Left lobe of liver (tissue), 2 donors: ENCODE measurements at places on chromosomes 2 and 18.

DNA sequence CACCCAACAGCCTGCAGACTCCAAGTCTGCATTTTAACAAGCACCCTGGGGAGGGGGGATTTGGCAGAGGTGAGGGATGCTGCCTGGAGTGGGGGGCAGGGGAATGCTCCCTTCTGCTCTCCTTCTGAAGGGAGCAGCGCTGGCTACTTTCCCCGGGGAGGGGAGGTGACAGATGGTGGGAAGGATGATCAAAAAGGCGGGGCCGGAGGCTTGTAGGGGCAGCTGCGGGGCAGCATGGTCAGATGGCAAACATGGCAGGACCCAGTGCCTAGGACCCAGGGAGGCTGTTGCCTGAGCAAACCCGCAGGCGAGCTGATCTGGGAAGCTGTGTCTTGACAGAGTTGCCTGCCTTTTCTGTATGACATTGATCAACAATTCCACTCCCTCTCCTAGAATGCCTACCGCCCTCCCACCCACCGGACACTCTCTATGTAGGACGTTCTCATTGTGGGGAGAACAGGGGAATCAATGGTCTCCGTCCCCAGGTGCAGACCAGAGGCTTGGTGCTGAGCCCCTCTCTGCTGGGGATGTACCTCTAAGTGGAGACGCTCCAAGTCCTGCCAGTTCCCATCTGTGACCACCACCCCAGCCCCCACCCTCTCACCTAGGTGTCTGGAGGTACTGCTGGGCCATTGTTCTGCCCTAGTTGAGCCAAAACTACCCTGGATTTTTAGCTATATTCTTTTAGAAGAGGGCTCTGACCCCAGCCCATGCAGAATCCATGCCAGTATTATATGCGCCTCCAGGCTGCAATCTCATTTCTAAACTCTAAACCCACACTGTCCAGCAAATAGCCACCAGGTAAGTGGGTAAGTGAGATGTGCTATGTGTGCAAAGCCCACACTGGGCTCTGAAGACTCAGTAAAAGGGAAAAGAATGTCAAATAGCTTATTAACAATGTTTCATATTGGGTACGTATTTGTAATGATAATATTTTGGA, 89.7 kb upstream of the SEC11C start:
- DNase-seq, result no peak

DNA sequence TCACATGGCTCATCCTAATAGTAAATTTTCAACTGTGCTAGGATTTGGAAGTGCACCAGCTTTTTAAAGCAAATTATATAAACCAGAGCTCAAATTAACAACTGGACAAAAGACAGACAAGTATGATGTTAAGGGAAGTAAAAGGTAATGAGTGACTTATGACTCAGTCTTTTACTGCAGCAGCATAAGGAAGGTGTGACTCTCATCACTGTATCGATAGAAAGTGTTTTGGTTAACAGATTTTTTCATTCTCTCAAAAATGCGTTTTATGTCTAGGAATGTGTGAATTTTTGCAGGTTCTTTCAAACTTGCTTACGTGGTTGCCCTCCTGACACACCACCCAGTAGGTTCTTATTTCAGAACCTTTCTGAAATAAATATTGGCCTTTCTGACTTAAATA, 244.2 kb upstream of the BOD1L2 start:
- DNase-seq, result no peak

DNA sequence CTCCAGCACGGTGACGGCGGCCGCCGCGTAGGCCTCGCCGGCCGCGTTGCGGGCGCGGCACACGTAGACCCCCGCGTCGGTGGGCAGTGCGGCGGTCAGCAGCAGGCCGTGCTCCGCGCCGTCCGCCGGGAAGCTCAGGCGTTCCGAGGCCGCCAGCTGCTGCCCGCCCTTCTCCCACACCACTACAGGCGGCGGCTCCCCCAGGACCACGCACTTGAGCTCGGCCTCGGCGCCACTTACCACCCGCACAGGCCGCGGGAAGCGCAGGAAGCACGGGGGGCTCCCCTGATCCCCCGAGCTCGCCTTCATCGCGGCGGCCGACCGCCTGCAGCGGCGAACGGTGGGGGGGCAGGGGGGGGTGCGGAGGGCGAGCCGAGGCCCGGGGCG, 422 bp downstream of the OBSL1 start:
- no peak for DNase-seq

DNA sequence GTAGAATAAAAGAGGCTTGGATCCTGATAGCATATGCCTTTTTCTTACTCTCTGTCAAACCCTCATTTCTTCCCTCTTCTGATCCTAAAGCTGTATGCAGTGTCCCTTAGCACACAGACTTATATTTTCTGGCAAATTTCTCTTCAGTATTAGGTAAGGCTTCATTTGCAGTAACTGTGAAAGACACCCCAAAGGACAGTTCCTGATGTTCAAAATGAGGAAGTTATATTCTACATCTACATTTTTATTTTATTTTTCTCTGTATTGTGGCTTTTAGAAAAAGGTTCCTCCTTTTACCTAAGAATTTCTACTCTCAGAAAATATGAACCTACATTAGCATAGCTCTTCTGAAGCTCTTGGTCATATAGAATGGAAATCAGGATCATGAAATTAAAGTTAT, 261.7 kb downstream of the PDE11A start:
- no peak for DNase-seq

DNA sequence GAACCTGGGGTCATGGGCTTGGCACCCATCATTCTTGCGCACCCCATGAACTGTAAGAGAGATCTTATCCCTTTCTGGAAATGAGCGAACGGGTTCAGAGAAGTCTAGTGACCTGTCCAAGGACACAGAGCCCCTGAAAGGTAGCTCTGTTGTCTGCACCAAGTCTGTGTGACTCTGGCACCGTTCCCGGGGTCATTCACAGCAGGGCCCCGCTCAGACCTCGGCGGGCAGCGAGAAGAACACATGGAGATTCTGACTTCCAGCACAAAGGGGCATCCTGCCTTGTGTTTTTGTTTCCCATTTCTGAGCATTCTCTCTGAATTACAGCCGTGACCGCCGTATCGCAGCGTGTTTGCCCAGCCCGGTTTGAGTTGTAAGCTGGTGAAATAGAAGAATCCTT, 231.7 kb downstream of the KLHL29 start:
- DNase-seq, result no peak

DNA sequence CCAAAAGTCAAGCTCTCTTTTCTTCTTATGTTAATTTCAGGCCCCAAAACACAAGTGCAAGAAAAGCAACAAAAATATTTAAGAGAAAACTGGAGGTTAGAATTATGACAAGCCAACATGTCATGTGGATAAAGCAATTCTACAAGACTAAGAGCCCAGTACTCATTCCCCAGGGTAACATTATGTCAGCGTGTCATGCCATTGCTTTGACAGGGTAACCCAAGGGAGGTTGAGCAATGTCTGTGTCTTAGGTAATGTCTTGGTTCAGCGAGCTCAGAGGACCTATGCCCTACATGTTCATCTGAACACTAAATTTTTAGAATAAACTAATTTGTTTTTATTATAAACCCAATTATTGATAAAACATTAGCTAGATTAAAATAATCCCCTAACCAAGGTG, 173.2 kb upstream of the ZNF804A start:
- no peak for DNase-seq

DNA sequence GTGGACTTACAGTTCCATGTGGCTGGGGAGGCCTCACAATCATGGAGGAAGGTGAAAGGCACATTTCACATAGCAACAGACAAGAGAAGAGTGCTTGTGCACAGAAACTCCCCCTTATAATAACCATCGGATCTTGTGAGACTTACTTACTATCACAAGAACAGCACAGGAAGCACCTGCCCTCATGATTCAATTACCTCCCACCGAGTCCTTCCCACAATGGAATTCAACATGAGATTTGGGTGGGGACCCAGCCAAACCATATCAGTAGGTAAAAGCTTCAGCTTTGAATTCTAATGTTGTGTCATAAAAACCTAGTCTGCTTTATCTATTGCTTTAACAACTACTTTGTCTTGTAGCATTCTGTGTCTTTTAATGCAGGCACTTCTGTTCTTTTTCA, 140.4 kb upstream of the PIK3C3 start:
- no peak for DNase-seq

GRCh38 chr2:174518395-174518794, 31.6 kb upstream of the GPR155 start:
- DNase-seq, result no peak

DNA sequence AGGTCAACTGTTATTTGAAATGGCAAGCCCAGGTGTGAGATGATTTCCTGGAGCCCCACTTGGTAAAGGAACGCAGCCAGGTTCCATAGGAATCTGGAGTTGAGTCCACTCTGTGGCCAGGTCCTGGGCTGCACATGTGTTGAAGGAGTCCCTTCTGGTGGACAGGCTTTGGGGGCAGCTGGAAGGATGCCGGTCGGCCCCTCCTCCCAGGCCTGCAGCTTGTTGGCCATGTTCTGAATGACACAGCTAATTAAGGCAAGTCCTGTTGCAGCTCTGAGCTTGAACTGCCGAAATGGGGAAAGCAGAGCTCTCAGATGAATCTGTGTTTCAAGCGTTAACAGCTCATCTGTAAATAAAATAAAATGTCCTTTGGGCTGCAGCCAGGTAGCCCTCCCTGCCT, 23.8 kb downstream of the EN1 start:
- DNase-seq, result no peak

GRCh38 chr18:29512203-29512602, 1335.3 kb upstream of the CDH2 start:
- no peak for DNase-seq

DNA sequence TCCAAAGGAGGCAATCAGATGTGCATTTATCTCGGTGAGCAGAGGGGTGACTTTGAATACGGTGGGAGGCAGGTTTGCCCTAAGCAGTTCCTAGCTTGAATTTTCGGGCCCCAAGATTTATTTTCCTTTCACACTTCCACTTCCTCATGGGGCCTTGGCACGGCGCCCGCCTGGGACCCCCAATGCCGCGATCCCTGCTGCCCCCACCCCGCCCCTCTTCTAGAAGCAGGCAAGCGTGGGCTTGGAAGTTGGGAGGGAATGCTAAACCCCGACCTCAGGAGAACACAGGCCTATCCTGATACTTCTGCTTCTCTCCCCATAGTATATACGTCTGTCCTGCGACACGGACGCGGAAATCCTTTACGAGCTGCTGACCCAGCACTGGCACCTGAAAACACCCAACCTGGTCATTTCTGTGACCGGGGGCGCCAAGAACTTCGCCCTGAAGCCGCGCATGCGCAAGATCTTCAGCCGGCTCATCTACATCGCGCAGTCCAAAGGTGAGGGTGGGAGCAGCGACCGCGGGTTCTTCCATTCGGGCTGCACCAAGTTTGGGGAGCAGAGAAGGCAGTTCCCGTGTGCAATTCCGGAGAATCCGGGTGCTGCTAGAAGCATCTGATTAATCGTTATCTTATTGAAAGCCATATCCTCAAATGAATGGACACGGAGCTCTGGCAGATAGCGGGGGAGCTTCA, 21.6 kb downstream of the TRPM8 start:
- peak; percentile 67 for DNase-seq

DNA sequence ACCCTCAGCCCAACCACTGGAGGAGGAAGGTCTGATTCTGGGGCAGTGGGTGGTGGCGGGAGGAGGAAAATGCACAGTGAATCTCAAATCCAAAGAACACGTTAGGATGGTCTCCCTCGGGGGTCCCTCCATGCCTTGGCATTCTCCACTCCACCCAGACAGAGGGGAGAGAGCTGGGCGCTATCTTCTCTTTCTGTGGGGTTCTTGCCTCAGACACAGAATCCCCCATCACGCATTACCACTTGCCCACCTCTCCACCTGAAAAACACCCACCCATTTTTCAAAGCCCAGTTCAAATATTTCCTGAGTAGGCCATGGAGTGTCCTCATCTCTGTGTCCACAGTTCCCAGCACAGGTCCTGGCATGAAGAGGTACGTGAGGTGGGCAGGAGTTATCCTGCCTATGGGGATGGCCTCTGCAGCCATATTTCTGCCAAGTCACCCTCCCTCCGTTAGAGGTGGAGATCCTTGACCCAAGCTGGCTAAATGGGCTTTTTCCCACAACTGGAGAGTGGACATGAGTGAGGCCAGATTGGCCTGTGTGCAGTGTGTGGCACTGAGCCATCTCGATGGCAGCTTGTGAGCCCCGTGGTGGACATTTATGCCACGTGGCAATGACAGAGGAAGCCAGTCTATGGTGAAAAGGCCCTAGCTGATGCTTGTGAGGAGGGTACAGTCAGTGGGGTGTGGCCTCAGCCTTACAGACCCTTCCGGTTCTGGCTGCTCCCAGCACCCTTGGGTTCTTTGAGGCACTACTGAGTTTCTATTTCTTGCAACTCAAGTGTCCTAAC, 9.5 kb upstream of the TEX261 start:
- DNase-seq, result no peak

DNA sequence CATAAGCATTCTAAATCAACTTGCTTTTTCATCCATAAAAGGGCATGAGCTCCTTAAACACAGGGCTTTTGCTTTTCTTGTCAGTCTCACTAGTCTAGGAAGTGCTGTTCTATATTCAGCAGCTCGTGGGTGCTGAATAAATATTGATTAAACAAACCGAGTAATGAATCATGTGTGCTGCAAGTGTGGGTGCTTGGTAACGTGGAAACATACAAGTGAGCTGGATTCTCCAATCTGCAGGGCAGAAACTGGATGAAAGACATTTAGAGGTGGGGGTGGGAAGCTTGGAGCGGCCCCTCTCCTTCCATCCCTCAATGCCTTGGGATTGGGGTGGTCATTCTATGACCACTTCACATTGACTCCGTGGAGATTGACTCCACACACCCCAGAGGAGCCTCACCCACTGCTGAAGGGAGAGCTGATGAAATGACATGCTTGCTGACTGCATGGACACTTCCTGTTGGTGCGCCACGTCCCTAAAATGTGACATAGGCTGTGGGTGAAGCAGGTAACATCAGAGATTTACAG, 114.6 kb downstream of the DOCK10 start:
- DNase-seq, result no peak

GRCh38 chr2:240685771-240686371, 3.2 kb upstream of the AQP12B start:
- DNase-seq, result no peak

DNA sequence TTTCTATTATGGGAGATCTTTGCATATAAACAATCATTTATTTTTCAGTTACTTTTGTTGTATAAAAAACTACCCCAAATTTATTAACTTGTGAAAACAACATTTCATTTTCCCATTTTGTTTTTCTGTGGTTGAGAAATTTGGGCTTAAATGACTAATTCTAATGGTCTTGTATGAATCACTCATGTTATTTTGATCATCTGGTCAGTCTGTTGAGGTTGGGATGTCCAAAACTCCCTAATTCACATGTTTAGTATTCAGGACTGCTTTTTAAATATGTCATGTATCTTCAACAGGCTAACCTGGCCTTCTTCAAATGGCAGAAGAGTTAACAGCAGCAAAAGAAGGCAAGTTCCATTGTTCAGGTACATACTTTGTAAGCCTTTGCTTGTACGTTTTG, 788.1 kb downstream of the TRIB2 start:
- DNase-seq, result no peak

- no peak for DNase-seq
Measured at GRCh38 chr2:58042486-58042970, 4.1 kb upstream of the VRK2 start.

GRCh38 chr2:30155889-30156658, 9.3 kb downstream of the YPEL5 start:
- DNase-seq, result no peak

GRCh38 chr2:67858886-67859285, 203.9 kb downstream of the C1D start:
- no peak for DNase-seq
